CD4-positive, alpha-beta T cell treated with Interleukin-2 at 100 ng/mL for 4 hours (primary cell): ENCODE measurements at places on chromosomes 2 and 18.

DNA sequence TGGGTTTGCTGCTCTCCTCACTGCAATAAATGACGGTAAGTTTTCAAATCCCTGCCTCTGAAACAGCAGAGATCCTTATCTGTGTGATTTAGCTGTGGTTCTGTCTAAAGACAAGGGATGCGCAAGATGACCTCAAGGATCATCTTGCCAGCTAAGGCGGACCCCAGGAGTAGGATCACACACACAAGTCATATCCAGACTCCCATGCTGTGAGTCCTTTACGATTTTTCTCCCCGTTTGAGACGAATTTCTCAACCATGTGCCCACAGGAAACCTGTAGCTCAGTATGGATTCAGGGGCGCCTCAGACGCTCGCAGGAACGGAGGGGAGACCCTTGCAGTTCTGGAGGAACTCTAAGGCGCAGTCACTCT, 11.1 kb upstream of the DCTN1 start:
- DNase-seq: peak; percentile 4

DNA sequence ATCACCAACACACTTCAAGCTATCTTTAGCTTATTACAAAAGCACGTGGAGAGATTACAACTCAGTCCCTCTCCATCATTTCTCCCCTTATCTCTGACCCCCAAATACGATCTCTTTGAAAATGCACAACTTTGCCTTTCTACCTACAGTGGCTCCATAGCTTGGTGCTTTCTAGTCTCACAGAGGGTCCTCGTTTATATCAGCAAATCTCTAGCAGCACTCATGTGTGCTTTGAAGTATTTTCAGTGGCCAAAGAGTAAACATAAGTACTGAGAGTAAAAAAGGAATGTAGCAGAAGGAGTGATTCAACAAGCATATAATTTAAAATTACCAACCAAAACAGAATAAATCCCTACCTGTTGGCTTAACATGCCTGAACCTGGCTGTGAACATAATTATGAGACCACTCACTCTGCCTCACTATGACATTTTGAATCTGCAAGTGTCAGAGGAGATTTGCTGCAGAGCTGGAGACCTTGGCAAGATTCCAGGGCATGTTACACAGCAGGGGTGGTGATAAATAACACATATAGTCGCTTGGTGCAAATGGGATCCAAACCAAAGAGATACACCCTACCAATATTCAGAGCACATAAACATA, 54.6 kb downstream of the LAMA3 start:
- DNase-seq: no peak

DNA sequence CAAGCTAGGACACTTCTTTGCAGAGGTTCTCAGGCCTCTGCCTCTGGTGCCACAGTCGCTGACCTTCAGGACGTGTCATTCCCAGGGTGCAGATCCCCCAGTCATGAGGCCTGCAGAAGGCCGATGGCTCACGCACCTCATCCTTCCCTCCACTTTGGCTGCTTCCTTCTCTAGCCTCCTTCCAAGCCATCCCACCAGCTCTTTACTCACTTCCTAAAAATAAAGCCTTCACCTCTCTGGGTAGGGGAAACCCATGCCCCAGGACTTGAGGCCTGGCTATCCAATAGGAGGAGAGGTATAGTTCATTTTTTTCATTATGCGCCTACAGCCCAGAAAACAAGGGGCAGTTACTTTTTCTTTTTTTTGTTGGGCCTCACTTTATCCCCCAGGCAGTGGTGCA, 91.4 kb downstream of the B3GNT2 start:
- DNase-seq: no peak

DNA sequence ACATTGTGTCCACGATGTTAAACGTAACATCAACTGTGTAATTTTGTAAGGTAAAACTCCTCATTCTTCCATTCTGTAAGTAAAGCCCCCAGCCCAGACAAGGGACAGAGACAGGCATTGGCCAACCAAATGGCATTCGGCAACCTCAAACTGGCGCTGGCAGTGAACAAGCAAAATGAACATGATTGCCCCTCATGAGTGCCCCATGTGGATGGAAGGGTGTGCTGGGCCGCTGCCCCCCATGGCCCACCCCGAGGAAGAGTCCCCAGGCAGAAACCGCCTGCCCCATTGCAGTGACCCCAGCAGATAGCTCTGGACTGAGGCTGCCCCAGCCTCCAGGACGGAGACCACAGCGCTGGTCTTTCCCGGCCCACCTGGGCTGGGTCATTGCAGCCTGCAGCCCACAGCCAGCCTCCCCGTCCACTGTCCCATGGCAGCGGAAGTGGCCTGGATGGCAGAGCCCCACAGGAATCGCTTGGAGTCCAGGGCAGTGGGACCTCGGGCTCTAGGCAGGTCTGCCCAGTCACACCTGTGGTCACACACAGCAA, 220.2 kb downstream of the HDAC4 start:
- no peak for DNase-seq

- no peak for DNase-seq
These were observed 15.8 kb upstream of the FEZ2 start for GRCh38 chr2:36613801-36614200.

GRCh38 chr18:48729404-48729803, 190.6 kb downstream of the CTIF start:
- DNase-seq: no peak

DNA sequence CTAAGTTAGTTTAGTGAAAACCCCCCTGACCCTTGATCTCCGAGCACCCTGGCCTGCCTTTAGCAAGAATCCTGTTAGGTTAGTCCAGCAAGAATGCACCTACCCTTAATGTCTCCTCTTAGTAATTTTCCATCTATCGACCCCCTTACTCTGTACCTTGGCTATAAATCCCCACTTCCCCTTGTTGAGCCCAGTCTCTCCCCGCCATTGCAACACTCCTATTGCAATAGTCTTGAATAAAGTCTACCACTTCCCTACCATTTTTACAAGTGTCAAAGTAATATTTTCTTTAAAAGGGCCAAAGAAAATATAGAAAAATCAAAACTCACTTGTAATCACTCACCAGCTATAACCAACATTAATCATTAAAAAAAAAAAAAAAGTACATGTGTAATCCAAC, 4.2 kb upstream of the ZBTB7C start:
- no peak for DNase-seq

DNA sequence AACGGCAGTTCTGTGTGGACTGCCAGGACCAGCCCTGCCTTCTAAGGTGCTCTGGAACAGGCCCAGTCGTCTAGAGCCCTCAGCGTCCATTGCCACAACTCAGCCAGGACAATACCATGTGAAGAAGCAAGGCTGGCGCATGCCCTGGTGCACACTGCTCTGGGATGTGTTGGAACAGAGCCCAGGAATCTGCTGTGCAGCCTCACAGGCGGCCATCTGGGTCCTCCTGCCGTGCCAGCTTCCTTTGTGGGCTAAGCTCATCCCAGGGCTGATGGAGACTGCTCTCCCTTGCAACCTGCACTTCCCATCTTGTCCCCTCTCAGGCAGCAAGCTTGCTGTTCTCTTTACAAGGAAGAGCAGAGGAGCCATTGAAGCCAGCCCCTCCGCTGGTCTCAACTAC, 246.4 kb upstream of the PXDN start:
- DNase-seq: no peak

GRCh38 chr2:85998071-85998991, 107.4 kb downstream of the POLR1A start:
- no peak for DNase-seq

- DNase-seq: no peak
These were observed 85.6 kb downstream of the PRKCE start for GRCh38 chr2:45736757-45737704.

DNA sequence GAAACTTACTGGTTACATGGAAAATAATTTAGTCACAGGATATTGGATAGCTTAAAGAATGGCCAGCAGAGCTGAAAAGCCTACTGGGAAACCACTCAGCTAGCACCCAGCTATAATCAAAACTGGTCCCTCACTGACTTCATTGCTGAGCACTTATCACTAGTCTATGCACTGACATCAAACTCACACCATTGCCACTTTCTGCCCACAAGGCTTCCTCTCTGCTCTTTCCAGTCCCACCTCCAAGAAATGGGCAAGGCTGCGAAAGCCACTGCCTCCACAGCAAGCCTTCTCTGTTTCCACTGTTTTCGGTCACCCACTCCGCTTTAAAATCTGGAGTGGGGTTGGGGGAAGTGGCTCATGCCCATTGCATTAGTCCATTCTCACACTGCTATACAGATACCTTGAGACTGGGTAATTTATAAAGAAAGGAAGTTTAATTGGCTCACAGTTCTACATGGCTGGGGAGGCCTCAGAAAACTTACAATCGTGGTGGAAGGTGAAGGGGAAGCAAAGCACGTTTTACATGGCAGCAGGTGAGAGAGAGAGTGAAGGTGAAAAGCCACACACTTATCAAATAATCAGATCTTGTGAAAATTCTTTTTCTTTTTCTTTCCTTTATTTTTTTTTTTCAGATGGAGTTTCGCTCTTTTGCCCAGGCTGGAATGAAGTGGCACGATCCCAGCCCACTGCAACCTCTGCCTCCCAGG, 77.0 kb upstream of the CERS6 start:
- DNase-seq: peak; percentile 41

DNA sequence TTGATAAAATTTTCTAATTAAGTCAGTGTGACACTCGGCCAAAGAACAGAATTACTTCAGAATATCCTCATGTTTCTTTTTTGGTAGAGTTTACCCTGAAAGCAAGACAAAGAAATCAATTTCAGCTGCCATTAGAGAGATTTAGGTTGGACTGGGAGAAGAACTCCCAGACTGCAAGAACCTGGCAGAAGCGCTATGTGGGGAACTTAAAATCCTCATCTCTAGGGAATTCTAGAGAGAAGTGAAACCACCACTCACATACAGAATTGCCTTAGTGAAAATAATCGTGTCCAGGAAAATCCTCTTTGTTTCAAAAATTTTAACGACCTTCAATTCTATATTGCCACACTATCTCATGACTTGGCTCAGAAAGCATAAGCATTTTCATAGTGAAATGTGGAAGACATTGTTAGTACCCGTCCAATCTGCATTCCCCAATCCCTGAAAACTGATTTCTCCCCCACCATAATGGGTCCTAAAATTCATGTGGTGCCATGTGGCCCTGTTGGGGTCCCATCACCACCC, 297.3 kb upstream of the MEIS1 start:
- no peak for DNase-seq

DNA sequence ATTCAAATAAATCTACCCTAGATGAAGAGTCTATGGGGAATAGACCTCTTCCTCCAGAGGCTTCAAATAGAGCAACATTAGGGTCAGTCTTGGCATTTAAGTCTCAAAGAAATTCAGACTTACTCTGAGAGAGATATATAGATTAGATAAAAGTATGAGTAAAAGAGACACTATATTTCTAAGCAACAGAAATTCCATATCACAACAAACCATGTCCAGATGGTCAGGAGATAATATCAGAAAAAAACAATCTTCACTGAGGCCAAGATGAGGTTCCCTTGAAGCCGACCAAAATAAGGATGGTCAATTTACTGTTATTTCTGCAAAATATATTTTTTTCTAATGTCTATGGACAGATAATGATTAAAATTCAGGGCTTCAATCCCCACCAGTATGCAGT, 89.1 kb upstream of the NOSTRIN start:
- DNase-seq: no peak

- DNase-seq: no peak
These were observed 12.0 kb downstream of the SRD5A2 start for GRCh38 chr2:31568585-31569201.

DNA sequence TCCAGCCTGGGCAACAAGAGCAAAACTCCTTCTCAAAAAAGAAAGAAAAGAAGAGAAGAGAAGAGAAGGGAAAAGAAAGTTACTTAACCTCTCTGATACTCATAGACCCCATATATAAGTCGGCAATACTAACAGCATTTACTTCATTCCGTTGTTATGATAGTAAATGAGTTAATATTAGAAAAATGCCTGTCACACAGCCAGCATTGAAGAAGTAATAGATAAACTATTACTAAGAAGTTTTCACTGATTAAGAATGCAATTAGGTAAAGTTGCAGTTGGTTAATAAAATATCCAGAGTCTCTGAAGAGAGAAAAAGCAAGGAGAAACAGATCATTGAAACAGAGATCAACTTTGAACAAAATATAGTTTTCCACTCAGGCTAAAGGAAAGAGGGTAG, 161.3 kb upstream of the UBE2E3 start:
- DNase-seq: no peak

GRCh38 chr2:174024524-174025270, 59.5 kb upstream of the SP3 start:
- DNase-seq: no peak
